Endothelial cell of umbilical vein (primary cell): ENCODE measurements at places on chromosomes 3 and 15. TPM values are rescaled to one million over a fixed set of nuclear protein-coding genes. Genes with fewer than 3 reads are reported as not detected.

DNA sequence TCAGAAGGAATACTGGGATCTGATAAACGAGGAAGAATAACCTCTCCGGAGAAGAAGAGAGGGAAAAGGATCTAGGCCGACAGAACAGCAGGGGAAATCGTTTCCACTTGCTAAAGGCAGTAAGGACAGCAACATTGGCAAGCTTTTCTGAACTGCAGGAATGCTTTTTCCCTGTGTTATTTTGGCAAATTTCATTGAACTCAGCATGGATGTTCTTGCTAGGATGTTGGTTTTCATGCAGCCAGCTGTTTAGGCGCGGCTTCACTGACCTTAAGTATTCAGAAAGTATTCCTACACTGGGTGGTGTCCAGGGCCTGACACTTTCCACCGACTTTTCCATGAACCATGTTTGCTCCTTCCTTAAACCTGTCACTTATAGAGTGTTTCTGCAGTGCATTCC lies 489.7 kb downstream of the CNTN3 start:
- H3K4me1 ChIP-seq, result no peaks in the 10 kb centered on the region
- no peak for DNase-seq
- no peak overlapping the region for H3K27ac ChIP-seq
- no peak overlapping the region for H3K4me3 ChIP-seq
- H3K36me3 ChIP-seq, result no peaks in the 10 kb centered on the region
- H3K27me3 ChIP-seq, result no peaks in the 10 kb centered on the region

- H3K4me1 ChIP-seq, result no peaks in the 10 kb centered on the region
- DNase-seq, result no peak
- peaks cover 15% of the 10 kb centered on the region for H3K27me3 ChIP-seq
- H3K36me3 ChIP-seq, result no peaks in the 10 kb centered on the region
- no peak overlapping the region for H3K4me3 ChIP-seq
Observed at GRCh38 chr3:39221141-39221530, 28.7 kb upstream of the XIRP1 start.

Gene ANKRD34C
- not detected in 2 replicates for polyA plus RNA-seq

DNA sequence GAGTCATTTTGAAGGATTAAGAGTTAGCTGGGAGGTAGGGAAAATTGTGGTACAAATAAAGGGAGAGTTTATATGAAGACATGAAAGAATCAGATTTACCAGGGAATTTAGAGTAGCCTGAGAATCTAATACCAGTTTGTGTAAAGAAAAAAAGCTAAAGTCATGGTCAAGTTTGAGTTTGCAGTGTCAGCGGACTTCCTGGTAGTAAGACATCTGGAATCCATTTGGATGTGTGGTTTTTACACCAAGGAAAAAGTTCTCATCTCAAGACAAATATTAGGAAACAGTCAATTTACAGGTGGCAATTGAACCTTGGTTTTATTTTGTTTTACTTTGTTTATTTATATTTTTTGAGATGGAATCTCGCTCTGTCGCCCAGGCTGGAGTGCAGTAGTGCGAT lies 1.5 kb upstream of the P2RY12 start:
- H3K27ac ChIP-seq, result no peak overlapping the region
- no peaks in the 10 kb centered on the region for H3K4me1 ChIP-seq
- no peak for DNase-seq
- H3K4me3 ChIP-seq, result no peak overlapping the region

Gene C3orf70
- polyA plus RNA-seq, result 0.06 and 0.08 TPM in 2 replicates

DNA sequence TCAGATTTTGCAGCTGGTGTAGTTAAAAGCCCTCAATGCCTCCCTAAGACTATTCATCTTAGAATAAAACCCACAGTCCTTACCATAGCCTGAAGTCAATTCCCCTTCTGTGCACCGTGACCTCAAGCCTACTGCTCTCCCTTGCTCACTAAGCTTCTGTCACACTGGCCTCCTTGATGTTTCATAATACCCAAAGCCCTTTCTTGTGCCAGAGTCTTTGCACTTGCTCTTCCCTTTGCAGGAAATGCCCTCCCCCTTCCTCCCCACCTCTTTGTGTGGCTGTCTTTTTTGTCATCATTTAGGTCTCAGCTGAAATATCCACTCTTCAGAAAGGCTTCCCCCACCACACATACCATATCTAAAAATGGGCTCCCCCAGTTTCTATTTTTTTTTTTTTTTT lies 4.2 kb upstream of the PLEKHO2 start:
- H3K27me3 ChIP-seq, result no peaks in the 10 kb centered on the region
- no peaks in the 10 kb centered on the region for H3K36me3 ChIP-seq
- no peak for DNase-seq
- H3K4me3 ChIP-seq, result no peak overlapping the region

DNA sequence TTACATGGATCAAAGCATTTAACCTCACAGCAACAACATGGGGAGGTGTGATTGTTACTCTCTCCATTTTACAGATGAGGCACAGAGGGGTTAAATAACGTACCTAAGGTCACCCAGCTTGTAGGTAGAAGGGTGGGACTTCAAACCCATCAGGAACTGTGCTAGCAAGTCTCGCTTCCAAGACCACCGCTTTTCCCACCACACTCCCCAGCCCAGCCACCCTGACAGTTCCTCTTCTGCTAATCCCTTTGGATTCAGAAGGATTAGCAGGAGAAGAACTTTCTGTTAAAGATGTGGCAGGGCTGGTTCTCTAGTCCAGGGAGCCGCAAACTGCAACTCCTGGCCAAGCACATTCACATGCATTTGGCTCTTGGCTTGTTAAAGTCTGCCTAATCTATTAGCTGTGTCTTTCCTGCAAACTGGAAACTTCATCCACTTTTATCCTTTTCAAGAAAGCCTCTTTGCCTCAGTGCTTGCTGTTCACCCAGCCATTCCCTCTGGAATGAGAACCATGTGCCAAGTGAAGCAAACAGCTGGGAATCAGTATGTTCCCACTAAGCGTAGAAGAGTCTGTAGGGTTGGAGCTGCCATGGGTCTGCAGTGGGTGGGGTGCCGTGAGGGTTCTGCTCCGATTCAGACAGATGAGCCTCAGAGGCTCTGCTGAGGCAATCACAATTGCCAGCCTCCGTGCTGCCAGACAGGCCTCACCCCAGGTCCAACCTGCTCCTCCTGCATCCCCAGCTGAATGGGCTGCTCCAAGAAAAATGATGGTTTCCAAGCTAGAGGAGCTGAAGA lies 44.6 kb downstream of the POMGNT2 start:
- no peaks in the 10 kb centered on the region for H3K36me3 ChIP-seq
- DNase-seq, result no peak
- no peaks in the 10 kb centered on the region for H3K4me1 ChIP-seq
- H3K4me3 ChIP-seq, result no peak overlapping the region

- H3K4me1 ChIP-seq, result no peaks in the 10 kb centered on the region
- H3K36me3 ChIP-seq, result peaks cover 47% of the 10 kb centered on the region
- DNase-seq, result peak; percentile 13
- H3K27me3 ChIP-seq, result no peaks in the 10 kb centered on the region
Observed at GRCh38 chr15:42723068-42723467, 13.9 kb downstream of the CDAN1 start.

Gene ARHGEF26
- 0.30 and 0.57 TPM in 2 replicates for polyA plus RNA-seq

Gene BMF
- 7.4 and 8.6 TPM in 2 replicates for polyA plus RNA-seq

GRCh38 chr3:162224746-162225145 lies 728.1 kb downstream of the OTOL1 start:
- no peak overlapping the region for H3K4me3 ChIP-seq
- no peaks in the 10 kb centered on the region for H3K27me3 ChIP-seq
- no peak overlapping the region for H3K27ac ChIP-seq

- H3K4me3 ChIP-seq, result no peak overlapping the region
- DNase-seq, result no peak
- no peaks in the 10 kb centered on the region for H3K36me3 ChIP-seq
- H3K27ac ChIP-seq, result no peak overlapping the region
- peaks cover 9% of the 10 kb centered on the region for H3K4me1 ChIP-seq
Observed at GRCh38 chr15:41581110-41581509, 22.1 kb downstream of the TYRO3 start.

- H3K36me3 ChIP-seq, result no peaks in the 10 kb centered on the region
- peaks cover 11% of the 10 kb centered on the region for H3K4me1 ChIP-seq
- no peak overlapping the region for H3K27ac ChIP-seq
- no peaks in the 10 kb centered on the region for H3K27me3 ChIP-seq
- no peak overlapping the region for H3K4me3 ChIP-seq
- no peak for DNase-seq
Observed at GRCh38 chr3:144585953-144586352, 614.3 kb downstream of the DIPK2A start.

Gene DAZL
- not detected in 2 replicates for polyA plus RNA-seq

DNA sequence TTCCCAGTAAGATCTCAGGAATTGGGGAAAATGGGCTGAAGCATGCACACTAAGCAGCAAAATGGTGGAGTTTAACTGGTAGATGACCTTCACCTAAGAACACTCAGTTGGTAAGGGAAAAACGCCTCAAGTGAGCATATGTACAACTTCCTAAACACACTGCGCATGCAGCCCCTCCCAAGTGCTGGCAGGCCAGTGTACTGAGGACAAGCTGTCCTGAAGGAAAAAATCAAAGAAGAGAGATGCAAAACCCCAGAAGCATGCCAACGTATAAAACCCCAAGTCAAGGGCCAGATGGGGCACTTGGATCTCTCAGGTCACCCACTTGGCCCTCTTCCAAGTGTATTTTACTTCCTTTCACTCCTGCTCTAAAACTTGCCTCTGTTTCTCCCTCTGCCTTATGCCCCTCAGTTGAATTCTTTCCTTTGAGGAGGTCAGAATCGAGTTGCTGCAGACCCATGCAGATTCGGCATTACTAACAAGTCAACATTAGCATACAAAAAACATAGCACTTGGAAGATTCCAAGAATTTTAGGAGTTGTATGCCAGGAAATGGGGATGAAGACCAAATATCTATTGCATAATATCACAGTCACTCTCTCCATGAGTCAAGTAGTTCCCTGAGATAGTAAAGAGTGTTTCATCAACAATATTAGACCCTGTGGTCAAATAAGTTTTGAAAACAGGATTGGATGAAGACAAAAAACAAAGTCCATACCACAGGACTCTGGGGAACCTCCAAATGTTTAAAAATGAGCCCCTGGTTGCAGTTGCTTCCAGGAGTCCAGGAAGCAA lies 10.8 kb upstream of the FYCO1 start:
- DNase-seq, result no peak
- no peaks in the 10 kb centered on the region for H3K27me3 ChIP-seq
- H3K36me3 ChIP-seq, result no peaks in the 10 kb centered on the region
- H3K27ac ChIP-seq, result no peak overlapping the region
- no peak overlapping the region for H3K4me3 ChIP-seq

DNA sequence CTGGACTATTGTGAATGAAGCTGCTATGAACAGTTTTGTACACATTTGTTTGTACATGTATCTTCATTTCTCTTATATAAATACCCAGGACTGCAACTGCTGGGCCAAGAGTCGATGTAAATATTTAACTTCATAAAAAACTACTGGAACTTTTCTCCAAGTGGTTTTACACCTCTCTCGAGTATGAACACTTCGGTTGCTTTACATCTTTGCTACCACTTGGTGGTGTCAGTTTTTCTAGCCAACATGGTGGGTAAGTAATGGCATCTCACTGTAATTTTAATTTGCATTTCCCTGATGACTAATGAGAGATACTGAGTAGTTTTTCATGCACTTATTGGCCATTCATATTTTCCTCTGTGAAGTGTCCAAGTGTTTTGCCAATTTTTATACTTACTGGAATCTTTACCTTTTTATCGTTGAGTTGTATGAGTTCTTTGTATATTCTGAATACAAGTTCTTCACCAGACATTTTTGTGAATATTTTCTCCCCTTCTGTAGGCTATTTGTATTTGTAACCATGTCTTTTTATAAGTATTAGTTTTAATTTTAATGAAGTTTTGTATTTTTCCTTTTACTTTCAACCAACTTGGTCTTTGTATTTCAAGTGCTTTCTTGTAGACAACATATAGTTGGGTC lies 44.4 kb downstream of the PCOLCE2 start:
- no peaks in the 10 kb centered on the region for H3K36me3 ChIP-seq
- H3K27ac ChIP-seq, result no peak overlapping the region
- DNase-seq, result peak; percentile 46
- no peak overlapping the region for H3K4me3 ChIP-seq

GRCh38 chr3:46714728-46715506 lies 2.8 kb downstream of the PRSS50 start:
- no peak overlapping the region for H3K27ac ChIP-seq
- no peak overlapping the region for H3K4me3 ChIP-seq
- H3K4me1 ChIP-seq, result no peaks in the 10 kb centered on the region

Gene JMJD7
- 7.3 and 7.8 TPM in 2 replicates for polyA plus RNA-seq

GRCh38 chr3:50294492-50295403 lies 2.5 kb upstream of the IFRD2 start:
- H3K4me1 ChIP-seq, result peaks cover 23% of the 10 kb centered on the region
- H3K27ac ChIP-seq, result no peak overlapping the region
- no peaks in the 10 kb centered on the region for H3K27me3 ChIP-seq
- no peak overlapping the region for H3K4me3 ChIP-seq
- no peak for DNase-seq
- H3K36me3 ChIP-seq, result no peaks in the 10 kb centered on the region

- H3K27me3 ChIP-seq, result no peaks in the 10 kb centered on the region
- H3K36me3 ChIP-seq, result no peaks in the 10 kb centered on the region
- peak overlapping the region; percentile 44 for H3K4me3 ChIP-seq
- peak; percentile 48 for DNase-seq
- H3K27ac ChIP-seq, result peak overlapping the region; percentile 85
Observed at GRCh38 chr15:70098461-70099166, 897 bp upstream of the TLE3 start.

- H3K27me3 ChIP-seq, result no peaks in the 10 kb centered on the region
- no peaks in the 10 kb centered on the region for H3K4me1 ChIP-seq
- H3K27ac ChIP-seq, result no peak overlapping the region
- H3K36me3 ChIP-seq, result no peaks in the 10 kb centered on the region
- no peak overlapping the region for H3K4me3 ChIP-seq
Observed at GRCh38 chr3:53643757-53644156, 149.3 kb downstream of the CACNA1D start.

GRCh38 chr15:38398134-38398533 lies 55.8 kb upstream of the FAM98B start:
- peak; percentile 73 for DNase-seq
- peak overlapping the region; percentile 44 for H3K27ac ChIP-seq
- H3K4me1 ChIP-seq, result peaks cover 14% of the 10 kb centered on the region
- no peak overlapping the region for H3K4me3 ChIP-seq
- H3K27me3 ChIP-seq, result no peaks in the 10 kb centered on the region
